ENCODE measurements at places on chromosomes 6 and 20. TPM values are rescaled to one million over a fixed set of nuclear protein-coding genes. Genes with fewer than 3 reads are reported as not detected.

The CLDN20 gene
- not detected for total RNA-seq

The BPHL gene
- 17.5 TPM for total RNA-seq

The CDSN gene
- not detected for total RNA-seq

The COMMD7 gene
- total RNA-seq, result 20.5 TPM

DNA sequence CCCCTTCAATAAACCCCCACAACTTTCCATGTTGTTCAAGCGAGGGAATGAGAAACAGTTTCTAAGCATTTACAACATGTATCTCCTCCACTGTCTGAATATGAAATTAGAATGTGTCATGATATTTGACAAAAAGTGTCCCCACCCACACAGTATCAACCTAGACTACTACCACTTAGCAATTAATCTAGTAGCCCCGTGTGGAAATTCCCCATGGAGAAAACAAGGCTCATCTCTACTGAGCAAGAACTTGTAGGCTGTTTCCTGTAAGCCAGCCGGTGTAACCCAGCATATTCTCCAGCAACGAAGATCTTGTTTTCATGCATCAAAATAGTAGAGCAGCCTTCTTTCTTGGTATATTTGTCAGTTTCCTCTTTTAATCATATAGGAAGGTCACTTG is 115.0 kb downstream of the IRF4 start:
- DNase-seq, result no peak

DNA sequence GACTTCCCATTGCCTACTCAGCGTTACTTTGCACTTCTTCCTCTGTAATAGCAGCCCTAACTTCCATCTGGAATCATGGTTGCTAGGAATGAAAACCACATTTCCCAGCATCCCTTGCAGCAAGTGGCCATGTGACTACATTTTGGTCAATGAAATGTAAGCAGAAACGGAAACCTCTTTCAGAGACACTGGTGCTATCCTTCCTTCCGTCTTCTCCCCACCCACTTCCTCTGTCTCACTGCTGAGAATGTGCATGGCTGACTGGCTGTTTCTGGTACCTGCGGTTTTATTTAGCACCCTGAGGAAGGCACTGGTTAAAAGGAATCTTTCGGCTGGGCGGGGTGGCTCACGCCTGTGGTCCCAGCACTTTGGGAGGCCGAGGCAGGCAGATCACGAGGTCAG is 107.4 kb downstream of the SCML4 start:
- peak; percentile 92 for DNase-seq

- no peak for DNase-seq
Measured at GRCh38 chr20:10531848-10532247, 96.7 kb downstream of the SLX4IP start.

- DNase-seq, result no peak
Measured at GRCh38 chr6:96235927-96236326, 220.2 kb downstream of the FUT9 start.

- DNase-seq, result no peak
Measured at GRCh38 chr6:110201151-110201884, 21.1 kb downstream of the CDC40 start.

- no peak for DNase-seq
Measured at GRCh38 chr6:157974967-157975366, 6.7 kb upstream of the SYNJ2 start.

Measured in OCI-LY7 (cell line).